Pulmonary artery endothelial cell (primary cell): ENCODE measurements at places on chromosomes 12 and 14. TPM values are rescaled to one million over a fixed set of nuclear protein-coding genes. Genes with fewer than 3 reads are reported as not detected.

- DNase-seq, result no peak
Measured at GRCh38 chr12:113955109-113955970, 10.8 kb downstream of the RBM19 start.

GRCh38 chr14:105577314-105577861 lies 51.0 kb downstream of the TMEM121 start:
- DNase-seq, result no peak

RNASE4 gene
- 4.2 and 18.6 TPM in 2 replicates for total RNA-seq

- DNase-seq, result no peak
Measured at GRCh38 chr12:117525766-117526165, 164.3 kb upstream of the NOS1 start.

TMCC3 gene
- 19.9 and 30.7 TPM in 2 replicates for total RNA-seq

SERPINA9 gene
- not detected in 2 replicates for total RNA-seq

SYT10 gene
- not detected in 2 replicates for total RNA-seq

GRCh38 chr12:112243255-112244110 lies 118.1 kb downstream of the TRAFD1 start:
- DNase-seq, result no peak

KRT85 gene
- total RNA-seq, result under 0.01 TPM in 1 of 2 replicates, not detected in the other

GRCh38 chr12:42450248-42450647 lies 124.3 kb downstream of the PPHLN1 start:
- no peak for DNase-seq

GRCh38 chr14:69260190-69260860 lies 367 bp downstream of the GALNT16 start:
- DNase-seq, result no peak

DNA sequence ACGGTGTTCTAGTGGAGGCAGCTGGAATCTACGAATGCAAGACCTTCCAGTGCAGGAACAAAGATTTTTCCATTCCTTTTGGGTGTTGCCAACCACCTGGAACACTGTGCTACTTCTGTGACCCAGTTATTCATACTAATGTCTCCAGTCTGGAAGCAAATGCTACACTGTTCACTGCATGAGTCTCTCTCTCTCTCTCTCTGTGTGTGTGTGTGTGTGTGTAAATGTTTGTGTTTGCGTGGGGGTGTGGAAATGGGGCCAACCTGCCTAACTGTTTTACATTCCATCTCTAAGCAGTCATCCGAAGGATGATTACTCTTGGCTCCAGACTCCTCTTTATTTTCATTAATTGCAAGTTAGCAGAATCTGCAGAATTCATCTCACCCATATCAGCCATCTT lies 29.9 kb upstream of the YBX3 start:
- DNase-seq, result no peak

DNA sequence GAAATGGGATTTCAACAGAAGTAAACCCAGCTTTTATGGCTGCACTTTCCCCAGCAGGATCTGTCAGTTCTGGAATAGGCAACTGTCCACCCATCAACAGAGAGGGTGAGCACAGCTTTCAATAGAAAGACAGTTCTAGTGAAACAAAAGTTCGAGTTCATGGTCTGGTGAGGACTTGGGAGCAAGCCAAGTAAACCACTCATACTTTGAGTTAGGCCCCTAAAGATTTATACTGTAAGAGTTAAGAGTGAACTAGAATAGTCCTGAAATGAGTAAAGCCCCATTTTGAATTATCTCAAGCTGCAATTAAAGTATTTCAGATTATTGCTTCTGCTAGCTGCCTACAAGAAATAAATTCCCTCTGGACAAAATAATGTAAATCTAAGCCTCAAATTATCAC lies 82.6 kb downstream of the METTL25 start:
- no peak for DNase-seq

ORAI1 gene
- total RNA-seq, result 16.2 and 18.8 TPM in 2 replicates

- DNase-seq, result peak; percentile 79
Measured at GRCh38 chr14:93331002-93331727, 1.7 kb downstream of the BTBD7 start.

TMEM119 gene
- not detected in 2 replicates for total RNA-seq

GRCh38 chr14:100122481-100123223 lies 36.8 kb downstream of the DEGS2 start:
- no peak for DNase-seq

- DNase-seq, result no peak
Measured at GRCh38 chr14:22344673-22345072, 244.4 kb downstream of the DAD1 start.

DNA sequence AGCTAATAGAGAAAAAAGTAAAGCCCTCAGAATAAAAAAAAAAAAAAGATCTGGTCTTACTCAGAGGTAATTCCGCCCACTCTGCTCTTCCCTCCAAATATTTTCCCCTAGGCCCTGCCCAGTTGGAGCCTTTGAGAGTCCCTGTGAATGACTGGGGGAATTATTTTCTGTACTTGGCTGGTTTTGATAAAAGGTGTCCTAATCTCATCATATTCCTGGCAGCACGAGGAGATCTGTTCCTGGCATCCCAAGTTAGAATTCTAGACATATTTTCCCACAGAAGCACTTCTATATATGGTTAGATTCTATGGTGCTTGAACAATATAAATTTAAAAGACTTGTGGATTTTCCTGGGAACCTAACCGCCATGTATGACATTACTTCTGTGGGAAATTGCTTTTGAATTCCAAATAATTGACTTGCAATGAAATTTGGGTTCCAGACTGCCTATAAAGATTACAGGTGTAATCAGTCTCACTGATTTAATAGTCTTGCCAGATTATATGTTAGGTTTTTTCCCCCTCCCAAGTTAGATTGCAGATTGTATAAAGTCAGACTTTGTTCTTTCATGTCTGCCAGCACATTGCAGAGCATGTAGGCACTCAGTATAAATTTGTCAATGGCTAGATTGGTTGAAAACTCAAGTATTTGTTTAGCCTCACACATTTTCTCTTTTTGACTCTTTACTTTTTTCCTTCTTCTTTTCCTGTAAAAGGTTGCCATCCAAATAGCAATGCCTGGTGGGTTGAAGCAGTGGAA lies 12.3 kb downstream of the GPX2 start:
- no peak for DNase-seq

- DNase-seq, result no peak
Measured at GRCh38 chr12:89826468-89826867, 117.8 kb upstream of the ATP2B1 start.

DNAAF2 gene
- total RNA-seq, result 10.2 TPM in 2 replicates

DNA sequence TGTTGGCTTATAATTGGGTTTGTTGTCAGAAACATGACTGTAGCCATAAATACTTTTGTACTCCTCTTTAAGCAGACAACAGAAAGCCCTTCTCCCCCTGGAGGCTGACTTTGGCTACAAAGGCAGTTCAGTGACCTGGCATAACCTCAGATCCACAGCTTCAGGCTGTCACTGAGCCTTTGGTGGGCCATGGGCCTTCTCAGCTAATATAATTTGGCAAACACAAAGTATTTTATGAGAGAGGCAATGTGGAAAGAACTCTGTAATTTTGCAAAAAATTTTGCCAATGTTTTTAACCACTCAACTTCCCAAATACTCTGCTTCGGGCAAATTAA lies 15.5 kb upstream of the MGP start:
- DNase-seq, result no peak
